ENCODE measurements at places on chromosomes 5 and 9.

DNA sequence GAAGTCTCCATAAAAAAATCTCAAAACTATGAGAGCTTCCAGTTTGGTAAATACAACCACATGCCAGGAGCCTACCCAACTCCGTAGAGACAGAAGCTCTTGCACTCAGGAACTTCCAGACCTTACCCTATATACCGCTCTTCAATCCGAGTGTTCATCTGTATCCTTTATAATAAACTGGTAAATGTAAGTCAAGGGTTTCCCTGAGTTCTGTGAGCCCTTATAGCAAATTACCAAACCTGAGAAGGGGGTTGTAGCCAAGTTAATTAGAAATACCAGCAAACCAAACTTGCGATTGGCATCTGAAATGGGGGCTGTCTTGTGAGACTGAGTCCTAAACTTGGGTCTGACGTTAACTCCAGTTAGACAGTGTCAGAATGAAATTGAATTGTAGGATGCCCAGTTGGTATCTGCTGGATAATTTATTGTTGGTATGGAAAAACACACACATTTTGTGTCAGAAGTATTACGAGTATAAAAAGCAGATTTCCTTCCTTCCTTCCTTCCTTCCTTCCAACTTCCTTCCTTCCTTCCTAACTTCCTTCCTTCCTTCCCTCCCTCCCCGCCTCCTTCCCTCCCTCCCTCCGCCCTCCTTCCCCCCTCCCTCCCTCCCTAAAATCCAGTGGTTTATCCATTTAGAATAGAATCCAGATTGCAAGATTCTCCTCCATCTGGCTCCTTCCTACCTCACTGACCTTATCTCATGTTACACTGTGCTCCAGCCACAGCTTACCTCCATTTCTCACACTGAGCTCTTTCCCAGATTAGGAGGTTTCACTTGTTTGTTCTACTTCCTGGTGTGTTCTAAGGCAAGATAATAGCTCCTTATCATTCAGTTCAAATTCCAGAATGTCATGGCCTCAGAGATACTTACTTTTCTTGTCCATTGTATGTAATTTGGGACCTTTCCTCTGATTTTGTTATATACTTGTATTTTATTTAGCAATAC is 196.7 kb downstream of the WDR70 start:
- no peak for DNase-seq

- no peak for DNase-seq
Measured at GRCh38 chr9:68834931-68835520, 130.0 kb downstream of the PIP5K1B start.

DNA sequence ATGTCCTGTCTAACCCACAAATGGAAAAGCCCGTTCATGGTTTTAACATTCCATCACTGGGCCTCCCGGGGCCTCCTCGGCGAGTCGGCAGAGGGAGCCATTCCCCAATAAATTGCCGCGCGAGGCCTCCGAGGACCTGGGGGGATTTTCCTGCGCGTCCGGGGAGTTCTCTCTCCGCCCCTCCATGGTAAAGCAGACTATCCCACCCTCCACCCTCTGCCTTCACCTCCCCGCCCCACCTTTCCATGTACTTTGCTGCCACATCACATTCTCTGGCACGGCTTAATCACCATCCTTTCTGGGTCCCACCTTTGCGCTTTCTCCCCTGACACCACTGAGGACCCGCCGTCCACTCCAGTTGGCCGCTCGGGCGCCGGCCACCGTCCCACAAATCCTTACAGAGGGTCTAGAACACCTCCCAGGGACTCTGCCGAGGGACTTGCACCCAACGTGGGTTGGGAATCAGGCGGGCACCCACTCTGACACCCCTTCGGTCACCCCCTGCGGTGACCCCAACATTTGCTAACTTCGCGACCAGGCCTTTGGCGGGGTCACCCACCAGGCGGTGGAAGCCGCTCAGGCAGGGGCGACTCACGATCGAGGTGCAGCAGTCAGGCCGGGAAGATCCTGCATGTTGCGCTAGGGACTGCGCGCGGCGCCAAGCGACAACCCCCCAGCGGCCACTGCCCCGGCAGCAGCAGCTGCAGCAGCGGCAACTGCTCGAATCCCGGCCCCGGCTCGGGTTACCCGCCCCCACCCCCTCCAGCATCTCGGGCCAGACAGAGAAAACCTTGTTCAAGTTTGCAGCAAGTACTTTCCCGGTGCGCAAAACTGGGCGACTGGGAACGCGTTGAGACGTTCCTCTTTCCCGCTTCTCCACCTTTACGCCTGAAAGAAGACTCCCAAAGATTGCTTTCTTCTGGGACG is at the start of gene MEGF10:
Gene MEGF10, plus strand, starts transcription at position 778 of the 927 bp plus-strand sequence. CDS start 40,513 bp downstream, outside the sequence.
- peak; percentile 92 for DNase-seq

- DNase-seq = no peak
Measured at GRCh38 chr5:135705141-135705631, 126.4 kb upstream of the CXCL14 start.

DNA sequence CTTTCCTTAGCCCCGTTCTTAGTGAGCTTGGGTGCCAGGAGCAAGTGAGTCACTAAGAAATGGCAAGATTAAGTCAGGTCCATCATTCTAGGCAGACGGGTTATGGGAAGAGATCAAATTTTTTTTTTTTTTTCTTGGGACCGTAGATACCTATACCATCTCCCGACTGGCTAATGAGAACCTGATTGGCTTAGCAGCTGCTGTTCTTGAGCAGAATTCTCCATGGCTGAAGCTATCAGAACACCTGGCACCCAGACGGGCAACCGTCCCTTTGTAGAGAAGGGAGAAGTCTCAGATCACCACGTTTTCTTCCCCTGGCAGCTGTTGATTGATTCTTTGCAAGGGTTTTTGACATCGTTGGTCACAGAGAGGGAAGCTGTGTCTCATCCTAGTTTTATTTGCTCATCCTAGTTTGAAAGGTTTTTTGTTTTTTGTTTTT is 78.6 kb downstream of the AOPEP start:
- DNase-seq = no peak

- DNase-seq = no peak
Measured at GRCh38 chr5:61082516-61083280, 79.6 kb downstream of the SMIM15 start.

DNA sequence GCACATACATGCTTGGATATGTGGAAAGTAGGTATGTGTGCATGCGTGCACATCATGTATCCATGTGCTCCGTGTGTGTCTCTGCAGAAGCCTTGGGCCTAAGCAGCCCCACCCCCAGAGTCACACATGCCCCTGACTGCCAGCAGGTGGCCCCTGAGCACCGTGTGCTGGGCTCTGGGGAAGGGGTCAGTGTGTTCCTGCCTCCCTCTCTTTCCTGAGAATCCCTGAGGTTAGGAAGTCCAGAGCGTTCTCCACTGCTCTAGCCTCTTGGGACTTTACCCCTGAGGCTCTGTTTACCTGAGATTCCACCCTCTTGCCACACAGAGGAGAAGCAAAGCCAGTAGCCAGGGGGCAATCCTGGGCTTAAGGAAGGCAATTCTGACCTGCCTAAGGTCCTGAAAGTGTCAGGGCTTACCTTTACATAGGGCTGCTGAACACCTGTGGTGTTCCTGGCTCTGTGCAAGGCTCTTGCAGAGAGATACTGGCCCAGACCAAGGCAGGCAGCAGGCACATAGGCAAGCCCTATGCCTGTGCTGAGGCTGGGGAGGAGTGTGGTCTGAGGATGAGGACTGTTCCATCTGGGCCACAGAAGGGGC is 207.3 kb downstream of the TMEM38B start:
- DNase-seq = peak; percentile 64

DNA sequence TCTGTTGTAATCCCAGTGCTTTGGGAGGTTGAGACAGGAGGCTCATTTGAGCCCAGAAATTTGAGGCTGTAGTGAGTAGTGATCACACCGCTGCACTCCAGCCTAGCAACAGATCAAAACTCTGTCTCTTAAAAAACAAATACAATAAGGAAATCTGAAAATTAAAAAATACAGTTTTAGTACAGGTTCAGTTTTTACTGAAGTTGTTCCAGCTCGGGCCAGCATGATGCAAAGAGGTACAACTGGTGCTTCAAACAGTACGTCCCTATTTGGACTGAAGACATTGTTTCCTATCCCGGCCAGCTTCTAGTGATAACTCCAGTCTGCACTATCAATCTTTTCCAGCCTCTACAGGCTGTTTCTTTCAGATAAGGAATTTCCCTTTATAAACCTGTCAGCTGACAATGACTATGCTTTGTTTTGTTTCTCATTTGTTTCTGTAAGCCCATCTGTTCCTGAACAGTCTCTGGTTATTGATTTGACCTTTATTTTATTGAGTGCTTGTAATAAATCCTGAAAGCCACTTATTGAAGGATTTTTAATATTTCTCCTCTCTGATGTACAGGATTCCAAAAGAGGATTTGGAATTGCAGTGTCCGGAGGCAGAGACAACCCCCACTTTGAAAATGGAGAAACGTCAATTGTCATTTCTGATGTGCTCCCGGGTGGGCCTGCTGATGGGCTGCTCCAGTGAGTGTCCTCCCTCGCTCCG is 41.9 kb downstream of the TJP2 start:
- no peak for DNase-seq

DNA sequence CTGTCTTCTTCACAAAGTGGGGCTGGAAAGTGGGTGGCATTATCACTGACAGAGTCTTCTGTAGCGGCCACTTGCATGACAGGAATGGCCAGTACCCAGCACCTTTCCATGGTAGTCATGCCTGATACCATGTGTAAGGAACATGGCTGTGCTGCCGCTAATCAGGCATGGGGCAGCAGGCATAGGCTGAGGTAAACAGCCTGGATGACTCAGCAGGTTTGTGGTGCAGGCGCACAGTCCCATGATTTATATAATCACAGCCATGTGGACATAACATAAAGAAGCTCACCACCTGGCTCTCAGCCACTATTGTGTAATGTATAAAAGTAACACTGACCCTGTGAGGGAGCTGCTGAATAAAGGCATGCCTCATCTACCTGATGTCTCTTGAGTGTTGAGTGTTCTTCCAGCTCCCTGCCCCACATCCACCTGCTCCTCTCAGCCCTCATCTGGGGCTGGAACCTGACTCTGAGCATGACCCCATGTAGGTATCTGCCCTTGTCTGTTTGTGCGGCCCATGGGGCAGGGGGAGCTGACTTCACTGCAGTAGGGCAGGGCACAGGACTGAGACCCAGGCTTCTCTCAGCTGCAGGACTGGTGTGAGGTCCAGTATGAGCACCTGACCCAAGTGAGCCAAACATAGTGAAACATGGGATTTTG is 13.2 kb upstream of the ICE1 start:
- DNase-seq = no peak

GRCh38 chr9:114902786-114903524 is 27.4 kb downstream of the TNFSF8 start:
- no peak for DNase-seq

DNA sequence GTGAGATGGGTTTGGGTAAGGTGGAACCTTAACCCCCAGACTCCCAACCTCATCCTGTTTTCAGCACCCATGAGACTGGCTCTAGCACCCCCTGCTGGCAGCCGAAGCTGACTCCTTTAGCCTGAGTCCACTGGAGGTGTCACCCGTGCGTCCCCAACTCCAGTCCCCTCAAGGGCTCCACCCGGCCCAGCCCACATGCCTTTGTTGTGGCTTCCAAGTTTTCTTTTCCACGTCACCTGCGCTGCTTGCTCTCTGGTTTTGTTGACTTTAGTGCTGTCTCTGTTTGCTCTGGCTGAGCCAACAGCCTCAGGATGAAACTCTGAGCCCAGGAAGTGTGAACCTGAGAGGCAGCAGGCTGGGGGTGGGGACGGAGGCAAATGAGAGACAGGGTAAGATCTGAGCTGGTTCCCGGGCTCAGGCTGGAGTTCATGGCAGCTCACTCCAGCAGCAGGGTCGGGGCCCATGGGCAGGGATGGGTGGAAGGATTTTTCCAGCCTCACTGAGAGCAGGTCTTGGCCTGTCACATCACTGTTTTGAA is 13.2 kb upstream of the AQP7 start:
- DNase-seq = peak; percentile 46

- no peak for DNase-seq
Measured at GRCh38 chr9:107963246-107963645, 473.7 kb upstream of the KLF4 start.

- no peak for DNase-seq
Measured at GRCh38 chr9:37811906-37812476, 11.4 kb downstream of the DCAF10 start.

DNA sequence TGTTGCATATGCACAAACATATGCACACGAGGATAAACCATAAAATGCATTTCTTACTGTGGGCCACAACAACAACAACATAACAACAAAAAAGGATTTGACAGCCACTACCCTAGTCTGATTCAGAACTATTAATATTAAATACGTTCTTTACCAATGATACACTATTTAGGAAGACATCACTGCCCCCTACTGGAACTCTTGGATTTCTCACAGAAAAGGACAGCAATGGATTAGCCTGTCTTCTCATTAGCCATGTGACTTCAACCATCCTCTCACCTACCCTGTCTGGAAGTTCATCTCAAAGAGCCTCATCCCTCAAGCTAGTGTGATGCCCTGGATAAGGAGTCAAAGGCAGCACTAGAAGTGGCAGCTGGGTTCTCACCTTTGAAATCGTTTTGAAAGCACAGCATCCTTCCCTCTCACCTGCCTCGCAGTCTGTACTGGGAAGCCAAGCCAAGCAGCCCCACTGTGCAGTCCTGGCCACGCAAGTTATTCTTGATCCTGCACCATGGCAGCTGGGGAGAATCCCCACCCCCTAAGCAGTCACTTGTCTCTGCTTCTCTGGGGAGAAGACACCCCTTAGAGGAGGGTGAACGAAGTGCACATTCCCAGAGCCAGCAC is 64.6 kb downstream of the SH3TC2 start:
- no peak for DNase-seq

DNA sequence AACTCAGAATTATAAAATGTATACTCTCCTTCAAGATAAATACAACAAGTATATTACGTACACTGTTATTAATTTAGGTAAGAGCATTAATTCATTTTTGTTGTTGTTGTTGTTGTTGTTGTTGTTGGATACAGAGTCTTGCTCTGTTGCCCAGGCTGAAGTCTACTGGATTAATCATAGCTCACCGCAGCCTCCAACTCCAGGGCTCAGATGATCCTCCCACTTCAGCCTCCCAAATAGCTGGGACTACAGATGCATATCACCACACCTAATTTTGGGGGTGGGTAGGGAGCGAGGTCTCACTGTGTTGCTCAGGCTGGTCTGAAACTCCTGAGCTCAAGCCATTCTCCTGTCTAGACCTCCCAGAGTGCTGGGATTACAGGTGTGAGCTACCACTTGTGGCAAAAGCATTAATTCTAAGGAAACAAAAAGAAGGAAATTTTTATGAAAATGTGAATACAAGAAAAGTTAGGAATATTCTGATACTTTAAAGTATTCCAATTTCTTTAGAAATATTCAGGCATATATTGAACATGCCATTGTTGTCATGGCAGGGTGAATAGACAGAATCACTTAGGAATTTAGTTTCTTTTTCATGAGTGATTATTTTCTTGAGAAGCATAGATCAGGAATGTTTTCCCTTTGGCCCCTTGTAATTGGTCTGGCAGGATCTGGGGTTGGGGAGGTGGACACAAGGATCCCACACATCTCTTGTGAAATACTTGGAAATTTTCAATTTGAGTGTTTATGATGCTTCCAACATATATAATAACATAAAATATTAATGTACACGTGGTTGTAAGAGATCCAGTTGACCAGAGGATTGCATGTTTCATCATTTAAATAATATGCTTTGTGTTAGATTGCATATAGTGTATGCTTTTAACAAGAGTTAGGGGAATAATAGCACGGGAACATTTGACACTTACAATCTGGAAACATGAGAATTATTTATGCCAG is 263.6 kb downstream of the FANCC start:
- no peak for DNase-seq

Measured in right hindlimb (tissue), 1 donor.